Right lobe of liver (tissue), 6 donors: ENCODE measurements at places on chromosomes 1 and 21.

- H3K27me3 ChIP-seq = no peaks in the 10 kb centered on the region
- H3K27ac ChIP-seq = no peak overlapping the region
- no peaks in the 10 kb centered on the region for H3K4me1 ChIP-seq
Measured at GRCh38 chr1:14803002-14803789, 204.7 kb downstream of the KAZN start.

DNA sequence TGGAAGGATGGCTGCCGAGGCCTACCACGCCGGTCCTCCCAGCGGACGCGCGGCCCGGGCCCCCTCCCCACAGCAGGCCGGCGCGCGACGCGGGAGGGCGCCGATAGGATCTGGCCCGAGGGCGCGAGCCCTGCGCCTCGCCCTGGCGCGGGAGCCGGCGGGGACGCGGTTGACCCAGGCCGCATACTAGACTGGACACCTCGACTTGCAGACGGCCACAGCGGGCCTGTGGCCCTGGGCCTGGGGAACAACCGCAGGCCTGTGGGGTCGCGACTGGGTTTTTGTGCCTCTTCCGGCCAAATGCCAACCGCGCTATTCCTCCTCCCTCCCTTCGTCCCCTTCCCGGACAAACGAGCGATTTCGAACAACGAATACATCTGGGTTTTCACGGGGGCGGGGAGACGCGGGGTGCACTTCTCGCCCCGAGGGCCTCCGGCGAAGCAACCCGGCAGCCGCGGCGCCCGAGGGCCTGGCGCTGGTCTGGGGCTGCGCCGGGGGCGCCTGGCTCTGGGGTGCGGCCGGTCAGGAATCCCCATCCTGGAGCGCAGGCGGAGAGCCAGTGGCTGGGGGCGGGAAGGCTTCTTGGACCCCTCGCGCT lies 2.4 kb downstream of the NHLH2 start:
- DNase-seq = no peak
- H3K4me3 ChIP-seq = no peak overlapping the region
- peaks cover 21% of the 10 kb centered on the region for H3K4me1 ChIP-seq
- no peak overlapping the region for H3K27ac ChIP-seq
- H3K27me3 ChIP-seq = peaks cover 16% of the 10 kb centered on the region
- H3K36me3 ChIP-seq = no peaks in the 10 kb centered on the region

DNA sequence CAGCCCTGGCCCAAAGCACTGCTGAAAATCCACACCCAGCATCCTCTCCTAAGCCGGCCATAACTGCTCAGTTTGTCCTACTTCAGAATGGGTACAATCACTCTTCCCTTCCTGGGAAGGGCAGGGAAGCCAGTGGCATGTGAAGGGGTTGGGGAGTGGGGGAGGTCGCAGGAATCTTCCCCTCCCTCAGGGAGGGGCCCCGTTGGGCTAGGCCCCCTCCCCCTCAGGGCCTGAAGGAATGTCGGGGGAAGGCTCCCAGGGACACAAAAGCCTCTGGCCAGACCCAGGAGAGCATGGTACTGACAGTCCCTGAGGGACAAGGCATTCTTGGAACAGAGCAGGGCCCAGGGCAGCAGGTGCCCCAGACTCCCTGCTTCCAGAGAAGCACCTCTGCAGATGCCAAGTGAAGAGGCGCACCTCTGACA lies 1.2 kb downstream of the ELOVL1 start:
- DNase-seq = no peak
- peak overlapping the region; percentile 80 for H3K27ac ChIP-seq
- H3K36me3 ChIP-seq = peaks cover 34% of the 10 kb centered on the region
- no peaks in the 10 kb centered on the region for H3K27me3 ChIP-seq

DNA sequence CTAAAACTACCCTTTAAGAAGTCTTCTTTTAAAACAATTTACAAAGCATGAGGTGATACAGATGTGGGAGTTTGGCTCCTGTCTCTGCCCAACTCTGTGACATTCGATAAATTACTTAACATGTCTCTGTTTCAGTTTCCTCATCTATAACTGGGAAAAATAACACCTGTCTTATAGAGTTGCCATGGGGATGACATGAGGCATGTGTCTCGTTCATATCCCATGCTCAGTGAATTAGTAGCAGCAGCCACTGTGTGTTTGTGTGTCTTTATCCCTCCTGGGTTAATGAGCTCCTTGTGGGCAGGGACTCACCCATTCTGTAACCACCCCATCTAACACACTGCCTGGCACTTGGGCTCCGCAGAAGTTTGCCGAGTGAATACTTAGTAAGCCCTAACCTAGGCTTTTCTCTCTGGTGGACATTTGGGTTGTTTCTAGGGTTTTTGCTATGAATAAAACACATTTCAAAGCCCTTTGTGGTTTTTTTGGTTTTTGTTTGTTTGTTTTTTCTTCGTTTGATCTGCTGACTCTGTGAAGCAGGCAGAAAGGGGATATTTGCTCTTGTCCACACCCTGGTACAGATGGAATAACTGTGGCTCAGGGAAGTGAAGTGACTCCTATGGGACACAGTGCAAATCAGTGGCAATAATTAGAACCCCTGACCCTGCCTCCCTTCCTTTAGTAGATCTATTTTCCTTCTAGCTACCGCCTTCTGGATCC lies 797 bp upstream of the KCNJ9 start:
- no peak overlapping the region for H3K4me3 ChIP-seq
- no peaks in the 10 kb centered on the region for H3K36me3 ChIP-seq

DNA sequence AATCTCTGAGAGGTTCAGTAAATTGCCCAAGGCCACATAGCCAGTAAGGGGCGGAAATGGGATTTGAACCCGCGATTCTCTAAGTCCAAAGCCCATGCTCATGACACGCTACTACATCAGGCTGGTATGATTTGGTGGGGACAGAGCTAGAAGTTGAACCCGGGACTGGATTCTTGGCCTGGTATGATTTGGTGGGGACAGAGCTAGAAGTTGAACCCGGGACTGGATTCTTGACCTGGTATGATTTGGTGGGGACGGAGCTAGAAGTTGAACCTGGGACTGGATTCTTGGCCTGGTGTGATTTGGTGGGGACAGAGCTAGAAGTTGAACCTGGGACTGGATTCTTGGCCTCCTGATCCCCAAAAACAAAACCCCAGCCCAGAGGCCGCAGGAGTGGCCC lies 23.0 kb downstream of the EPHB2 start:
- no peaks in the 10 kb centered on the region for H3K36me3 ChIP-seq
- H3K4me3 ChIP-seq = no peak overlapping the region
- H3K4me1 ChIP-seq = no peaks in the 10 kb centered on the region
- DNase-seq = no peak

GRCh38 chr1:43135857-43136781 lies 36.0 kb downstream of the EBNA1BP2 start:
- H3K27me3 ChIP-seq = no peaks in the 10 kb centered on the region
- H3K4me1 ChIP-seq = no peaks in the 10 kb centered on the region
- no peak overlapping the region for H3K27ac ChIP-seq
- DNase-seq = no peak

GRCh38 chr1:150954708-150955107 lies 19.9 kb downstream of the CERS2 start:
- H3K27me3 ChIP-seq = no peaks in the 10 kb centered on the region
- no peaks in the 10 kb centered on the region for H3K4me1 ChIP-seq
- H3K36me3 ChIP-seq = peaks cover 57% of the 10 kb centered on the region
- DNase-seq = no peak
- no peak overlapping the region for H3K4me3 ChIP-seq

- peak; percentile 90 for DNase-seq
- H3K4me1 ChIP-seq = peaks cover 3% of the 10 kb centered on the region
- H3K27me3 ChIP-seq = no peaks in the 10 kb centered on the region
- H3K27ac ChIP-seq = peak overlapping the region; percentile 65
- H3K4me3 ChIP-seq = peak overlapping the region; percentile 4
Measured at GRCh38 chr1:21623410-21623961, 45.7 kb downstream of the RAP1GAP start.

GRCh38 chr1:112536561-112536960 lies 27.8 kb downstream of the WNT2B start:
- DNase-seq = no peak
- no peaks in the 10 kb centered on the region for H3K36me3 ChIP-seq
- no peaks in the 10 kb centered on the region for H3K27me3 ChIP-seq
- no peaks in the 10 kb centered on the region for H3K4me1 ChIP-seq
- H3K4me3 ChIP-seq = no peak overlapping the region

- H3K27ac ChIP-seq = no peak overlapping the region
- no peaks in the 10 kb centered on the region for H3K27me3 ChIP-seq
- no peaks in the 10 kb centered on the region for H3K4me1 ChIP-seq
- no peak overlapping the region for H3K4me3 ChIP-seq
Measured at GRCh38 chr1:175154629-175155472, 37.7 kb downstream of the KIAA0040 start.

- no peak overlapping the region for H3K27ac ChIP-seq
- no peaks in the 10 kb centered on the region for H3K27me3 ChIP-seq
- H3K4me1 ChIP-seq = no peaks in the 10 kb centered on the region
- H3K36me3 ChIP-seq = no peaks in the 10 kb centered on the region
Measured at GRCh38 chr21:39546522-39546921, 66.2 kb upstream of the B3GALT5 start.

DNA sequence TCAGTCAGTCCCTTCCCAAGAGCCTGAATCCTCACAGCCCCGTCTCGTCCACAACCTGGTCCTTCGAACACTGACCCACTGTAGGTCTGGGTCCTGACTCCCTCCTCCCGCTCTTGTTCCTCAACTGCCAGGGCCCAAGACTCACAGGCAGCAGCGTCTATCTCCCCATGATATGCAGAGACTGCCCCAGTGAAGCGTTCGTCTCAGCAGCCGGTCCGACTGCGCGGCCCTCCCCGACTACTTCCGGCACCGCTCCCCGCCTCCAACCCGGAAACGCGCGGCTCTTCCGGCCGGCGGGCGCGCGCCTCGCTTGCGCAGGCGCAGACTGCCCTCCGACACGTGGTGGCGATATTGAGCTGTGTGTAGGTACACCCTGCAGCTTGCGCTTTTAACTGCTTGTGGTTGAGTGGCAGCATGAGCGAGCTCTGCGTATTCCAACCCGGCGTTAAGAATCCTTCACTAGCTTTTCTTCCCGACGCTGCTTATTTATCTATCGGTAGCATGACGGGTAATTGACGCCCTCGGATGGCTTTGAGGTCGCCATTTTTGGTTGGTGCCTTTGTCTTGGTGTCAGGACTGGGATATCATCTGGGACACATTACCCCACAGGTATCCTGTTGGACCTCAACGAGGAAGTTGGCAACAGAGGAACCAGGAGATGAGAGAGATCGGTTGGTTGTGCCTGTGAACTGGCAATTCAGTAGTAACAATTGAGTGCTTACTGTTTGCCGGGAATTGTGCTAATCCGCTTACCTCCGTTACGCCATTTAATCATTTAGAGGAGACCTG lies at the start of gene TAF12:
TAF12 (minus strand) TSS at position 221 of the 789 bp plus-strand sequence. CDS start 20,986 bp downstream, outside the sequence.
- H3K4me3 ChIP-seq = peak within 1 kb of the TSS; percentile 84
- H3K27me3 ChIP-seq = no peaks in the 10 kb centered on the region
- H3K27ac ChIP-seq = peak within 1 kb of the TSS; percentile 82
- H3K4me1 ChIP-seq = peaks cover 33% of the 10 kb centered on the region
- no peaks in the 10 kb centered on the region for H3K36me3 ChIP-seq
- peak; percentile 94 for DNase-seq

GRCh38 chr1:36572142-36572715 lies 89.5 kb upstream of the CSF3R start:
- DNase-seq = no peak
- no peaks in the 10 kb centered on the region for H3K4me1 ChIP-seq
- H3K4me3 ChIP-seq = no peak overlapping the region
- H3K36me3 ChIP-seq = no peaks in the 10 kb centered on the region
- H3K27ac ChIP-seq = no peak overlapping the region
- no peaks in the 10 kb centered on the region for H3K27me3 ChIP-seq

DNA sequence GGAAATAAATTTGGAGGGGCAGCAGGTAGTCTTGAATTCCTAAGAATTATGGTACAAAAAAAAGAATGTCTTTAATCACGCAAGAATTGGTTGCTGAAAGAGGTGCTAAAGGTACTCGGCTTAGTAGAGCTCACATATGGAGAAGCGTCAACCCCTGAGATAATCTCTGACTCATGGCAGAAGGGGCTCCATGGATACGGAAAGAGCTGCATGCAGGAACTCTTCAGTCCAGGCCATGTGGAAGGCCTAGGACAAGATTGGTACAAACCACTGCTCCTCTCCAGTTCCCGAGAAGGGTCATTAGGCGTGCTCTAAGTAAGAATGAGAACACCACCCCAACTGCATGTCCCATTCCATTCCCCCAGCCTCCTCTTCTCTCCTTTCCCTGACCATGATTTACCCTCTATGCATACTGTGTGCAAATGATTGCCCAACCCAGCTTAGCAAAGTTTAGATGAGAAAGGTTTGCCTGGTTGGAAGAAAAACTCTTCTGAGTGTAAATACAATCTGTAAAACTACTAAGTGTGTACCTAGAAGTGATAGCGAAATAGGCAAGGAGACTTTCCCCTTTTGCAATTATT lies 10.9 kb downstream of the GJA8 start:
- H3K27ac ChIP-seq = no peak overlapping the region
- no peaks in the 10 kb centered on the region for H3K36me3 ChIP-seq
- DNase-seq = no peak
- no peak overlapping the region for H3K4me3 ChIP-seq
- no peaks in the 10 kb centered on the region for H3K27me3 ChIP-seq

GRCh38 chr1:212671342-212672031 lies 28.2 kb downstream of the BATF3 start:
- no peaks in the 10 kb centered on the region for H3K36me3 ChIP-seq
- no peak for DNase-seq
- H3K4me1 ChIP-seq = no peaks in the 10 kb centered on the region
- H3K27me3 ChIP-seq = no peaks in the 10 kb centered on the region
- H3K4me3 ChIP-seq = no peak overlapping the region

- H3K27ac ChIP-seq = no peak overlapping the region
- H3K4me1 ChIP-seq = no peaks in the 10 kb centered on the region
- DNase-seq = no peak
- H3K27me3 ChIP-seq = no peaks in the 10 kb centered on the region
Measured at GRCh38 chr21:30625449-30626165, 5.2 kb downstream of the KRTAP20-4 start.

GRCh38 chr1:117834416-117834815 lies 95.0 kb downstream of the GDAP2 start:
- H3K36me3 ChIP-seq = no peaks in the 10 kb centered on the region
- no peaks in the 10 kb centered on the region for H3K4me1 ChIP-seq
- no peak overlapping the region for H3K4me3 ChIP-seq
- H3K27me3 ChIP-seq = no peaks in the 10 kb centered on the region
- no peak for DNase-seq

DNA sequence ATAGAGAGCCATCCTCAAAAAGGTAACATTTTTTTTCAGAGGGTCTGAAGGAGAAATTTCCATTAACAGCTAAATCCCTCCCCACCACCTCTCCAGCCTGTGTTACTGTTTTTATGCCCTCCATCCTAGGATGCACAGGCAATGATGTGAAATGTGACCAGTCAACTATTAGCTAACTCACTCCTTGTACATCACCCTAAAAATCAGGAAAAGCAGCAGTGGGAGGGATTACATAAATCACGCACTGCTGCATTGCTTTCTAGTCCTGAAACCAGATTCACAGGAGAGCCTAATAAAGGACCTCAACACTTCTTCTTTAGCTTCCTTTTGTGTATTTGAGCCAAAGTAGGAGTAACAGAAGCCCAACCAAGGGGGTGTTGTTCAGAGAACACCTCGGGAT lies 66.3 kb downstream of the LMO4 start:
- H3K4me3 ChIP-seq = no peak overlapping the region
- no peaks in the 10 kb centered on the region for H3K4me1 ChIP-seq
- H3K27me3 ChIP-seq = no peaks in the 10 kb centered on the region
- no peaks in the 10 kb centered on the region for H3K36me3 ChIP-seq
